Activated CD4-positive, alpha-beta memory T cell treated with anti-CD3 and anti-CD28 coated beads for 36 hours (primary cell): ENCODE measurements at places on chromosomes 4 and X. TPM values are rescaled to one million over a fixed set of nuclear protein-coding genes. Genes with fewer than 3 reads are reported as not detected.
A peak's percentile ranks its signal among the peaks of the same experiment; 100 is the strongest.

DNA sequence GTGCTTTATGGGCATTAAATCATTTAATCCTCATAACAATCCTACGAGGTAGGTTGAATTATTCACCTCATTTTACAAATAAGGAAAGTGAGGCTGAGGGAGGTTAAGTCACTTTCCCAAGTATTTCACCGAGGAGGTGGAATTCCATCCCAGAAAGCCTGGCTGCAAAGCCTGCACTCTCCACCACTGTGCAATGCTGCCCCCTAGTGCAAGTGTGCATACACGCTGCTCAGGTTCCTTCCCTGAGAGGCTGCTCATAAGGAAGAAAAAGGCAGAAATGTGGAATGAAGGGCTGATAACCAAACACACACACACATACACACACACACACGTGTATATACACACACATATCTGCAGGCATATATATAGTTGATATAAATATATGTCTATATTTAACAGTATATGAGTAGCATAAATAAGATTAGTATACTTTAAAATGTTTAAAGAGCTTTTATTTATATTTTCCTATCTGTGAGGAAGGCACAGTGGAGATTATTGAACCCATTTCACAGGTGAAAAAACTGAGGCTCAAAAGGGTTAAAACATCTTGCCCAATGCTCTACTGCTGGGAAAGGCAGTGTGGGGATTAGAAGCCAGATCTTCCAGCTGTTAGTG, 714.5 kb upstream of the TENM3 start:
- H3K27ac ChIP-seq, result no peak overlapping the region
- peak; percentile 40 for DNase-seq
- H3K4me3 ChIP-seq, result no peak overlapping the region

- peaks cover 18% of the 10 kb centered on the region for H3K4me1 ChIP-seq
- H3K4me3 ChIP-seq, result peak overlapping the region; percentile 89
- DNase-seq, result peak; percentile 16
- H3K27ac ChIP-seq, result peak overlapping the region; percentile 89
- peaks cover 1% of the 10 kb centered on the region for H3K36me3 ChIP-seq
These were observed 793 bp upstream of the DCUN1D4 start for GRCh38 chr4:51842167-51842553.

DNA sequence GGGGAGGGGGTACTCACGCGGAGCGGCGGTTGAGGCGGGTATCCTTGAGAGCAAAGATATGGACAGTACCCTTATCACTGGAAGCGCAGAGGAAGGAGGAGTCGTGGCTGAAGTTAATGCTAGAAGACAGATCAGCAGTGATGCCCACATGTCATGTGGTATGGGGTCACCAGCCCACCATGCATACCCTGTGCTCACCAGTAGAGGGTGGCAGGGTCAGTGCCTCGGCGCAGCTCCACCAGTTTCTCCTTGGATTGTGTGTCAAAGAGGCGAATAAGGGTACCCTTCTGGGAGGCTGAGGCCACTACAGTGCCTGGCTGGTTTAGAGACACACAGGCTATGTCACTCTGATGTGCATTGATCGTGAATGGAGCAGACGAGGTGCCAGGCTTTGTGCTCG, 1.5 kb upstream of the PRAF2 start:
- peaks cover 5% of the 10 kb centered on the region for H3K36me3 ChIP-seq
- H3K4me3 ChIP-seq, result no peak overlapping the region
- H3K4me1 ChIP-seq, result peaks cover 15% of the 10 kb centered on the region
- no peak for DNase-seq
- H3K27ac ChIP-seq, result no peak overlapping the region

DNA sequence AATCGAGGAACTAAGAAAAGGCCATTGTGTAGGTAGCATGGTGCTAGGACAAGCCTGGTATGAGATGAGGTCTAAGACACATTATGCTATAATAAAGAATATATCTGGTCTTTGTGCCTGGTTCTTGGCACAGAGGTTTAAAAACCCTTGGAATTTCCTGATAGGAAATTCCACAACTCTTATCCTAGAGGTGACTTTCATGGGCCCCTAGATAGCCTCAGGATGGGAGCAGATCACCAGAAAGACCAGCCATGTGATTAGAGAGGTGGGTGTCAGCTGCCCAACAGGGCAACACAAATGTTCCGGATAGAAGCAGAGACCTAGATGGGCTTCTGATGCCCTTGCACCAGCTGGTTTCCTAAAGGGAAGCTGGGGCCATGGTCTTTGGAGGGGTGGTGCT, 107.2 kb downstream of the SCD5 start:
- no peaks in the 10 kb centered on the region for H3K36me3 ChIP-seq
- no peak overlapping the region for H3K4me3 ChIP-seq
- DNase-seq, result no peak
- no peaks in the 10 kb centered on the region for H3K4me1 ChIP-seq
- peaks cover 13% of the 10 kb centered on the region for H3K27me3 ChIP-seq

NDUFC1 gene
- total RNA-seq, result 51.2 TPM

HERC5 gene
- total RNA-seq, result 34.0 TPM

GRCh38 chrX:136781180-136781797, 557 bp upstream of the ARHGEF6 start:
- H3K4me3 ChIP-seq, result peak overlapping the region; percentile 83
- peaks cover 53% of the 10 kb centered on the region for H3K4me1 ChIP-seq
- peak overlapping the region; percentile 96 for H3K27ac ChIP-seq
- peaks cover 4% of the 10 kb centered on the region for H3K36me3 ChIP-seq

- H3K27ac ChIP-seq, result no peak overlapping the region
- H3K4me3 ChIP-seq, result no peak overlapping the region
- no peaks in the 10 kb centered on the region for H3K27me3 ChIP-seq
- no peak for DNase-seq
- H3K36me3 ChIP-seq, result no peaks in the 10 kb centered on the region
- H3K4me1 ChIP-seq, result no peaks in the 10 kb centered on the region
These were observed 1297.3 kb downstream of the C4orf33 start for GRCh38 chr4:130393231-130393630.

- no peak for DNase-seq
- no peak overlapping the region for H3K27ac ChIP-seq
- H3K27me3 ChIP-seq, result no peaks in the 10 kb centered on the region
- no peak overlapping the region for H3K4me3 ChIP-seq
- no peaks in the 10 kb centered on the region for H3K4me1 ChIP-seq
These were observed 168.5 kb upstream of the DMD start for GRCh38 chrX:33379839-33380238.

GRCh38 chr4:145614233-145614610, 5.0 kb upstream of the MMAA start:
- no peak overlapping the region for H3K4me3 ChIP-seq
- H3K36me3 ChIP-seq, result peaks cover 2% of the 10 kb centered on the region
- no peaks in the 10 kb centered on the region for H3K27me3 ChIP-seq
- no peak for DNase-seq
- peaks cover 19% of the 10 kb centered on the region for H3K4me1 ChIP-seq

- no peaks in the 10 kb centered on the region for H3K36me3 ChIP-seq
- H3K4me3 ChIP-seq, result no peak overlapping the region
- no peak overlapping the region for H3K27ac ChIP-seq
- H3K4me1 ChIP-seq, result no peaks in the 10 kb centered on the region
- DNase-seq, result no peak
These were observed 274.3 kb upstream of the IL1RAPL1 start for GRCh38 chrX:28312965-28313364.

GRCh38 chr4:64564126-64564525, 154.9 kb upstream of the TECRL start:
- no peak overlapping the region for H3K27ac ChIP-seq
- no peak overlapping the region for H3K4me3 ChIP-seq
- no peaks in the 10 kb centered on the region for H3K4me1 ChIP-seq
- no peaks in the 10 kb centered on the region for H3K27me3 ChIP-seq
- H3K36me3 ChIP-seq, result no peaks in the 10 kb centered on the region

DNA sequence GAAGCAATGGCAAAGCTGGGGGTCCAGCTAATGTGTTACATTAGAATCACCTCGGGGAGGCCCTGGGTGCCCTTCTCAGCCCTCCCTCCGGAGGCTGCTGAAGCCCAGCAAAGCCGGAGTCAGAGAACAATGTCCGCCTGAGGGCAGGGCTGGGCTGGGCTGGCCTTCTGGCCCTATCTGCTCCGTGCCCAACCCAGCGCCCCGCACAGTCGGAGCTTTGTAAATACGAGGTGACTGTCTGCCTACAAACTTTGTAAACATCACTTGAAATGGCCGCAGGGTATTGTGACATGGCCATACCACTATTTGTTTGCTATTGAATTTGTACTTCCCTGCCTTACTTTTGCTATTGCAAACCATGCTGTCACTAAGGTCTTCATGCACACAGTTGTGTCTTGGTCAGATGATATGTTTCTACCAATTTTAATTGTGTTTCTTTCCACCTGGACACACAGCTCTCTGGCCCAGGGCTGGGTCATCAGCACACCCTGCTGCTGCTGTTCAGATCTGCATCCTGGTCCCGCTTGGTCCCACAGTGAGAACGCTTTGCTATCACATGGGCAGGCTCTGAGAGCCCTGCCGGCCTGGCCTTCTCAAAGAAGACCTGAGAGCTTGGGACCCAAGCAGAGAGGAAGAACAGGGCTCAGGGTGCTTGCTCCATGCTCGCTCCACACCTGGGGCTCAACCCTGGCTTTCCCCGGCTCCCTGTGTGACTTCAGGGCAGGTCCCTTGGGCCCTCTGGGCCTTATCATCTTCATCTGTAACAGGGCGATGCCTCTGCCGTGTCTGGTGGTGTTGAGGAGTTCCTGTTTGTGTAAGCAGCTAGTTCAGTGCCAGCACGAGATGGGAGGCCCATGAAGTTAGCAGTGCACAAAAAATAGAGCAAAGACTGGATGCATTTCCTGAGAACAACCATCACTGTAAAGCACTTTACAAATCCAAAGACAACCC, 2.3 kb downstream of the S100P start:
- H3K4me1 ChIP-seq, result peaks cover 79% of the 10 kb centered on the region
- peaks cover 4% of the 10 kb centered on the region for H3K36me3 ChIP-seq
- no peaks in the 10 kb centered on the region for H3K27me3 ChIP-seq
- DNase-seq, result peak; percentile 76
- peak overlapping the region; percentile 69 for H3K4me3 ChIP-seq

CLIC2 gene
- 0.40 TPM for total RNA-seq

GRCh38 chrX:148723551-148723950, 223.1 kb downstream of the AFF2 start:
- no peak overlapping the region for H3K27ac ChIP-seq
- no peak for DNase-seq
- no peaks in the 10 kb centered on the region for H3K4me1 ChIP-seq
- no peaks in the 10 kb centered on the region for H3K27me3 ChIP-seq

DNA sequence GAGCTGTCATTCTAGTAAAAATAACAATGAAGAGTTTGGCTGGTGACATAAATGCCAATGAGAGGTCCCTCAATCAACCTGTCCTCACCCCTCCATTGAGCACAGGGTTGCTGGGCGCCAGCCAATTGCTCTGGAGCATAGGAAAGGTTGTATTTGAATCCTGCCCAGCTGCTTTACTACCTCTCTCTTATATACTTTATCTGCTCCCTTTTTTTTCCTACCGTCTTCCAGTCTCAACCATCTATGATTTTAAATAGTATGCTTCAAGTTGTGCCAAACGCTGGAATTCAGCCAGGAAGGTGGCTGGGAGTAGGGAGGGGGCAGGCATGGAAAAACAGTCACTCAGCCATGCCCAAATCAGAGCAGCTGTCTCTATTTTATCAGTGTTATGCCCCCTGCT, 153.8 kb downstream of the NR3C2 start:
- DNase-seq, result no peak
- H3K36me3 ChIP-seq, result no peaks in the 10 kb centered on the region
- H3K27me3 ChIP-seq, result no peaks in the 10 kb centered on the region
- peaks cover 19% of the 10 kb centered on the region for H3K4me1 ChIP-seq
- H3K27ac ChIP-seq, result no peak overlapping the region

DNA sequence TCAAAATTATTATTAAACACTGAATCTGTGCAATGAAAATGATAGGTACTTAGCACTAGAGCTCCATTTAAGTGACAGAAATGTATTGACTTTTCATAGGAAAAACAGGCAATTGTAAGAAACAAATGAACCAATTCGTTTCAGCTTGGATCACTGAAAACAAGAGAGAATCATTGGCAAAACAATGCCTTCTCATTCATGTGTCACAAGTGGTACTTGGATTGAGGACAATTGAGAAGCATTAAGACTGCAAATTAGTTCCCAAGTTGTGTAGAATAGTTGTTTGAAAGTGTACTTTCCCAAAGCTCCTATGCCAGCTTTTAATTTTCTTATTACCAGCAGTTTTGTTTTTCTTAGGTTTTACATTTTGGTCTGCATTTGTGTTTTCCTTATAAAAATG, 20.6 kb downstream of the CNKSR2 start:
- H3K4me1 ChIP-seq, result no peaks in the 10 kb centered on the region
- peaks cover 11% of the 10 kb centered on the region for H3K36me3 ChIP-seq
- DNase-seq, result no peak
- H3K4me3 ChIP-seq, result no peak overlapping the region
- no peak overlapping the region for H3K27ac ChIP-seq
- no peaks in the 10 kb centered on the region for H3K27me3 ChIP-seq

DNA sequence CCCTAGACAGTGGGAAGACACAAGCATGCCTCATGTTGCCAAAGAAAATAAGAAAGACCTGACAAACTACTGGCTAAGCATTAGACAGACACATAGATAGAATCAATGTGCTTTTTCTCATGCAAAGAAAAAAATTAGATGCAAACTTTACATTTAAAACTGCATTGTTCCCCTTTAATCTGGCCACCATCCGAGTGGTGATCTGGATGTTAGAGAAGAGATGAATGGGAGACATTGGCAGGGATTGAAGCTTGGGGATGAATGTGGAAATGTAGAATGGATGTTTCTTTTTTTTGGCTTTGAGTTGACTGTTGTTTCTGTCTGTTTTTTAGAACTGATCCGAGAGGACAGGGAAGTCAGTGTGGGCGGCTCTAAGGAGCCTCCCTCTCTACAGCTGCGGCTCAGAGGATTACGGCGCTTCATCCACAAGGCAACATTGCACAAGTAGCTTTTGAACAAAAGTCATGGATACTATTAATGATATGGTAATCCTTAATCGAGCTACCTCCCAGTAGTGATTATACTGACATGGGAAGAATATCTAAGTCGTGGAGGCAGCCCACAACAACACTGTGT, 53.0 kb downstream of the HELT start:
- peaks cover 8% of the 10 kb centered on the region for H3K27me3 ChIP-seq
- no peak for DNase-seq
- no peak overlapping the region for H3K27ac ChIP-seq

CLRN2 gene
- not detected for total RNA-seq

DNA sequence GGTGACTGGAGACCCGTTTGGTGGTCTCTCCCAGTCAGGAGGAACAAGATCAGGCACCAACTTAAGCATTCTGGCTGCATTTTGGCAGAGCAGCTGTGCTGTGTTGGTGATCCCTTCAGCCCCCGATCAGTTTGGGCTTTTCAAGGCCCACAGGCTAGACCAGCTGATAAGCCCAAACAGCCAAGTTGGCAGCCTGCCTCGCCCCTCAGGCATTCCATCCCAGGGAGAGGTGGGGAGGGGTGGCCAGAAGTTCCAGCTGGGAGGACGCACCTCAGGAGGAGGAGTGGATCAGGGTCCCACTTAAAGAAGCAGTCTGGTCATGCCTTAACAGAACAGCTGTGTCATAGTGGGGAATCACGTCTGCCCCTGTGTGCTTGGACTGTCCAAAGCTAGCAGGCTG, 105.8 kb downstream of the CHIC1 start:
- no peaks in the 10 kb centered on the region for H3K4me1 ChIP-seq
- no peaks in the 10 kb centered on the region for H3K27me3 ChIP-seq
- H3K4me3 ChIP-seq, result no peak overlapping the region
- H3K27ac ChIP-seq, result no peak overlapping the region
- no peak for DNase-seq
